ENCODE measurements at places on chromosomes 4 and X.

GRCh38 chr4:182978152-182978827 is 61.1 kb upstream of the DCTD start:
- no peak for DNase-seq

- no peak for DNase-seq
Observed at GRCh38 chrX:136731798-136732197, 48.9 kb downstream of the ARHGEF6 start.

- DNase-seq = no peak
Observed at GRCh38 chr4:105895583-105896460, 551 bp downstream of the NPNT start.

DNA sequence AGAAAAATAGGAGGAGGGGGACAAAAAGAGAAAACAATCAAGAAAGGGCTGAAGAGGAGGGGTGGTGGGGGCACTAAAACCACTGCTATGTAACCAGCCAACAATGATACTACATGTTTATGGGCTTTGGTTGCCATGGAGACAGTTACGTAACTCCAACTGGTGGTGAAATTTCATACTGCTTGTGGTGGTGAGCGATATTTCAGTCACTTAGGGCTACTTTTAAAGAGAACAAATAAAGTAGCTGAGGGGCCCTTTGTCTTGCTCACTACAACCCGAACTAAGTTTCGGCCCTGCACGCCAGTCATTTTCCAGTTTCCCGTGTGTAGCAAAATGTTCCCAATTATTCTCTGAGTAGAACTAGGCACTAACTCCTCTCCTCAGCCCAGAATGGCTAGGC is 275.2 kb upstream of the EDA2R start:
- DNase-seq = no peak

Data from NCI-H446 treated with DMSO at 0.1 percent for 48 hours (cell line).